GM12865 (cell line): ENCODE measurements at places on chromosomes 1 and 21.

DNA sequence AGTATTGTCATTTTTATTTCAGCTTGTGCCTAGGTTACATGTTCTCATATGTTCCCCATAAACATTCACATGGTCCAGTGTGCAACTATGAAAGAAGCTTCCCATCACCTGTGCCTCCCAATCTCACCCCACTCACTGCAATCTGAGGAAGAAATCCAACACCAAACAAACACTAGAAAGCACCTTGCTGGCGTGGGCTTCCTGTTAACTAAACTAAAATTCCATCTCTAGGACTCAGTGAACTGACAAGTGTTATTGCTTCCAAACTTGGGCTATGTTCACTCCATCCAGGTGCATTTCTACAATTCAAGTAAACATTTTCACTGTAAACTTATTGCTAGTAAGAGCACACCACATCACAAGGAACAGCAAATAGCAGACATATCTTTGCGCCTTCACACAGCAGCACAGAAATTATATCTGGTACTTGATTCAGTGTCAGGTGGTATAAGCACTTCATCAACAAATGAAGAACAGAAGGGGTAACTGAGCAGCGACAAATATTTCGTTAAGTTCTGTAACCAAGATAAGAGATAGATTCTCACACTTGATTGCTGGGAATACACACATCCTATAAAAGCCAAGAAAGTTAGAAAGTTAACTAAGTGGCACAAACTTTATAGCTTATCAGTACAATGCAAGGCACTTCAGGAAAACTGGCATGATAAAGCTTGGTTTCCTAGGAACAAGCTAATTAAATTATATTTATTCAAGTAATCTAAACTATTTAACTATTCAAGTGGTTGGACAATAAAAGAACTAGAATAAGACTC lies 8.9 kb upstream of the KCNJ15 start:
- DNase-seq: no peak

DNA sequence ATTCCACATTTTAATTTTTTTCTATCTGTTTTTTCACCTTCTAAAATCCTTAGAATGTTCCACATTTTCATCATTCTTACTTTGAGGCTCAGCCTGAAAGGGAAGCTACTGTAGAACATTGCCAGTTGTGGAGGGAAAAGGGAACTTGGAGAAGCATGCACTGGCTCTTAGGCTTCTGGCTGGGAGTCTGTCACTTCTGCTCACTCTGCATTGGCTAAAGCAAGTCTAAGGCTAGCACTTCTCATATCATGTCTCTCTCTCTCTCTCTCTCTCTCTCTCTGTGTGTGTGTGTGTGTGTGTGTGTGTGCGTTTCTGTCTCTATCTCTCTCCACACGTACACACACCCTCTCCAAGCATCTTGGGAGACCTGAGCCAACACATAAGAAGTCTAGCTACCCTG lies 49.6 kb upstream of the ADAR start:
- DNase-seq: no peak

DNA sequence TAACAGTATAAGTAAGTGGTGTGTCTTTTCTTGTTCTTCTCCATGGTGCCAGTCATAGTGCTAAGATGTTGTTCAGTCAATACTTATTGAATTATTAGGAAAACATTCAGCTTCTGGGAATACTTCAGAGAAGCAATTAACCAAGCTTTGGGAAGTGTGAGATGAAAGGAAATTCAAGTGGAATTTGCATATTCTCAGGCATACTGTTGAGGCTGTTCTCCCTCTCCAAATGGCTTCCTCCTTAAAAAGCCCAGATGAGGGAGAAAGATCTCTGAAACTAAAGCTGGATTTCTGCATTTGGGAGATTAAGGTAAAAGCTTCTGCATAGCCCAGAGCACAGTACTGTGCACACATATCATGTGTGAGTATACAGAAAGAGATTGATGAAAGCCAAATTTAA lies 73.4 kb downstream of the MACF1 start:
- DNase-seq: no peak

GRCh38 chr21:33811167-33812010 lies 104.2 kb downstream of the ATP5PO start:
- no peak for DNase-seq

GRCh38 chr1:20787840-20788795 lies 1.0 kb upstream of the HP1BP3 start:
- DNase-seq: peak; percentile 22

- no peak for DNase-seq
Observed at GRCh38 chr1:108644984-108645383, 15.9 kb downstream of the HENMT1 start.

GRCh38 chr1:157162345-157162744 lies 24.1 kb upstream of the ETV3 start:
- no peak for DNase-seq

DNA sequence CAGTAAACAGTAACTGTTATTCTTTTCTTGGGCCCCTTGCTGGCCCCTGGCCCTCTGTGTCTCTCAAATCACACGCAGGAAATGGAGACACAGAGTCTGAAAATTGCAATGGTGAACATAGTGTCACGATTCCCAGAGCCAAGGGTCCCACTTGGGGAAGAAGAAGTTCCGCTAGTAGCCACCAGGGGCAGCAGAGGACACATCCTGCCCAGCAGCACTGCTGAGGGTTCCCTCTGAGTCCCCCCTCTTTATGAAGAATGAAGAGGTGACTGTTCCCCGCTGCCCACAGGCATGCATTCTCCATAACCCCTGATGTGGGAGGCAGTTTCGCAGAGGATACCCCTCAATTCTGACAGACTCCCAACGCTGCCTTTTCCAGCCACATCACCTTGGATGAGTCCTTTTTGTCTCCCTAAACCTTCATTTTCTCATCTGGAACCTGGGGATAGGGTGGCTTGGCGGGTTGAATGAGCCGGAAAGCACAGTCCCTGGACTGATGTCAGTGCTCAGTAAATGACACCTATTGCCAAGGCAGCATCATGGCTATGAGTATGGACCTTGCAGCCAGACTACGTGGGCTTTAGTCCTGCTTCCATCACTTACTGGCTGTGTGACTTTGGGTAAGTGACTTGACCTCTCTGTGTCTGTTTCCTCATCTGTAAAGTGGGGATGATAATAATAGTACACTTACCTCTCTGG lies 238.0 kb upstream of the TMEM51 start:
- peak; percentile 58 for DNase-seq

DNA sequence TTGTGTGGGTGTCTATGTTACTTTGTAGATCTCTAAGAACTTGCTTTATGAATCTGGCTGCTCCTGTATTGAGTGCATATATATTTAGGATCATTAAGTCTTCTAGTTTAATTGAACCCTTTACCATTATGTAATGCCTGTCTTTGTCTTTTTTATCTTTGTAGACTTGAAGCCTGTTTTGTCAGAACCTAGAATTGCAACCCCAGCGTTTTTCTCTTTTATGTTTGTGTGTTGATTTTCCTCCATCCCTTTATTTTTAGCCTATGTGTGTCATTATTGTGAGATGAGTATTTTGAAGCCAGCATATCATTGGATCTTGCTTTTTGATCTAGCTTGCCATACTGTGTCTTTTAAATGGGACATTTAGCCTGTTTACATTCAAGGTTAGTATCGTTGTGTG lies 573.2 kb downstream of the BRINP3 start:
- no peak for DNase-seq
